Foreskin fibroblast (primary cell): ENCODE measurements at places on chromosomes 7 and 10.

- DNase-seq: no peak
Observed at GRCh38 chr7:10731253-10731773, 242.4 kb upstream of the PHF14 start.

- DNase-seq: no peak
Observed at GRCh38 chr7:92682903-92683539, 92.8 kb upstream of the FAM133B start.

- no peak for DNase-seq
Observed at GRCh38 chr7:26179826-26180497, 20.6 kb downstream of the HNRNPA2B1 start.

GRCh38 chr10:29788113-29788512, 153.3 kb upstream of the SVIL start:
- no peak for DNase-seq

DNA sequence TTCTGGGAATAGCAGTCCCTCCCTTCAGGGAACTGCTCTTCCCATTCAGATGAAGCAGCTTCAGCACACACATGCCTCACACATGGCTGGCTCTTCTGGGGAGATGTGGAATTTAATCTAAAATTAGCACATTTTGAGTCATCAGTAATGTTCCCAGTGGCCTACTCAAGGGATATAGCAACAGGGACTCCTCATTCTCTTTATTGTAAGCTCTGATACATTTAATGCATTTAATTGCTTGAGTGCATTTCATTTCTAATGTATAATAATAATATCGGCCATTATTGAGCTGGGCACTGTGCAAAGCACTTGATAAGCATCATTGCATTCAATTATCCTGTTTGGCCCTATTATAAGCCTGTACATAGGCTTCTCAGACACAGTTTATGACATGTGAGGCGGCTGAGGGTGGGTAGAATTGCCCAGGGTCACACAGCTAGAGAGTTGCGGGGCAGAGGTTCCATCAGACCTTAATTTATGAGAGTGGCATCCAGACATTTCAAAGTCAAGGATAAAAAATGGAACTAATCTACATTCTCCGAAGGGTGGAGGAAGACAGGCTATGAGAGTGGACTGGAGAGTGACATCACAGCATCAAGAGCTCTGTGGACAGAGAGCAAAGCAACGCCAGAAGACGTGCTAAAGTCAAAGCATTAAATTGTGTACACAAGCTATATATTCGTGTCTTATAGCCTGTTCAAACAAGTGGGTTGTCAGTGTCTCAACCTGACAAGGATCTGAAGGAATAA, 76.8 kb downstream of the LANCL2 start:
- DNase-seq: peak; percentile 91

DNA sequence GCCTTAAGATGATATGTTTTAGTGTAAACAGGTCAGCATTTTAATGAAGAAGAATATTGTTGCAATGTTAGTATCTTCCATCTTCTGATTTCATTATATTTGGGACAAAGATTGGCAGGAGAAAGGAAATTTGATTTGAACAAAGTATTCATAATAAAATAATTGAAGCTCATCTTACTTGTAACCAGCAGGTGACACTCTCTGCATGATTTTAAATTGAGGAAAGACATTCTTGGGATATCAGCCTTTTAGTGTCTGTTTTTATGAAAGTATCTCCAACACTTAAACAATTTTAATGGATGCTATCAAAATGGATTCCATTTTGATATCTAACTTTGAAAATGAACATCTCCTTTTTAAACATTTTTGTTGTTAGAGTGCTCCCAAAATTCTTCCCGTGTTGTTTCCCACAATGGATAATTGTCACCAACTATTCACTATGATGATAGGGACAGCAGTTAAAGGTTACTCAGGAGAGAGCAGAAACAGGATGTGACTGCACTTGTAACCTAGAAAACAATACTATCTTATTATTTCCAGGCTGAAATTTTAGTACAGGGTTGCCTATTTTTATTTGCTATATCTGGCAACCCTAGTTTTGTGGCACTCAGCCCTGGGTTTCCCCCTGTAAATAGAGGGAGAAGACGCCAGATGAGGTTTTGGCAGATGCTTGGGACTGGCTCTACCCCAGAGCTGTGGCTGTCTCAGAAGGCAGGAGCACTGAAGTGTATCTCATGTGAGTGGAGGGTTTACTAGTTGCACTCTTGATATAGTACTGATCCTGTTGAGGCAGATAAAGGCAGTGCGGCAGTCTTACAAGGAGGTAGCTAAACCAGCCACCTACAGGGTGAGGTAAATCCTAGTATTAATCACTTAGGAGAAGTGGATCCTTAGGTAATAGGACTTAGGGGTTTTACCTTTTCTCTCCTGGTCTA, 31.0 kb upstream of the ABCB4 start:
- DNase-seq: peak; percentile 6

DNA sequence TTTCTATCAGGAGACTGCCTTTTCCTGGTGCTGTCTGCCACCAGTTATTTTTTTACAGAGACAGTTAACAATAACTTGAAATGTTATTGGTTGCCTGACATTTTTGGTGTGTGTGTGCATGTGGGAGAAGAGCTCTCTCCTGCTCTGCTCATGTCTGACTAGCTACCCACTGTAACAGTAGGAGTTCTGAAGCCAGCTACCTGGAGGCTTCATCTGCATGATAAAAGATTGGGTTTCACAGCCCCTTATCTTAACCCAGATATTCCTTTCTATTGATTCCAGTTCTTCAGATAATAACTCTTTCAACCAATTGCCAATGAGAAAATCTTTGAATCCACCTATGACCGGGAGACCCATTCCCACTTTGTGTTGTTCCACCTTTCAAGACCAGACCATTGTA, 237.4 kb upstream of the PPP1R3A start:
- DNase-seq: no peak

DNA sequence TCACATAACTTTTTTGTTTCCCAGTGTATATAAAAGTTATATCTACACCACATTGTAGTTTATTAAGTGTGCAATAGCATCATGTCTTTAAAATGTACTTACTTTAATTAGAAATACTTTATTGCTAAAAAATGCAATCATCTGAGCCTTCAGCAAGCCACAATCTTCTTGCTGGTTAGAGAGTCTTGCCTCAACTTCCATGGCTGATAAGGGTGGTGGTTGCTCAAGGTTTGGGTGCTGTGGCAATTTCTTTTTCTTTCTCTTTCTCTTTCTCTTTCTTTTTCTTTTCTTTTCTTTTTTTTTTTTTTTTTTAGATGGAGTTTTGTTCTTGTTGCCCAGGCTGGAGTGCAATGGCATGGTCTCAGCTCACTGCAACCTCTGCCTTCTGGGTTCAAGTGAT, 360.0 kb downstream of the MAGI2 start:
- no peak for DNase-seq

DNA sequence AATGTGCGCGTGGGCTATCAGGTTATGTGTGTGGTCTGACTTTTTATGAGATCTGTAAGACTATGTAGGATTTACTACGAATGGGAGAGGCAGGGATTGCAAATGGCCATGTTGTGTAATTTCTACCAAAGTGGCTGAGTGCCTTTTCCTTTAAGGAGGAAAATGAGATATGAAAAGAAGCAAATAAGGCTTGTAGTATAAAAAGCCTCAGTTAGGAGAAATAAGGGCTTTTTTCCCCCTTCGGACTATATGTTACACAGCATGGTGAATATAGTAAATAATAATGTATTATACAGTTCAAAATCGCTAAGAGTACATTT, 447 bp upstream of the GPAM start:
- DNase-seq: no peak

GRCh38 chr7:157016024-157016351, 5.5 kb upstream of the MNX1 start:
- no peak for DNase-seq

GRCh38 chr7:6130007-6130587, 98.9 kb downstream of the ANKRD61 start:
- DNase-seq: no peak

- no peak for DNase-seq
Observed at GRCh38 chr7:158107806-158108205, 479.8 kb downstream of the PTPRN2 start.

- DNase-seq: no peak
Observed at GRCh38 chr10:111128331-111129180, 51.7 kb downstream of the ADRA2A start.

DNA sequence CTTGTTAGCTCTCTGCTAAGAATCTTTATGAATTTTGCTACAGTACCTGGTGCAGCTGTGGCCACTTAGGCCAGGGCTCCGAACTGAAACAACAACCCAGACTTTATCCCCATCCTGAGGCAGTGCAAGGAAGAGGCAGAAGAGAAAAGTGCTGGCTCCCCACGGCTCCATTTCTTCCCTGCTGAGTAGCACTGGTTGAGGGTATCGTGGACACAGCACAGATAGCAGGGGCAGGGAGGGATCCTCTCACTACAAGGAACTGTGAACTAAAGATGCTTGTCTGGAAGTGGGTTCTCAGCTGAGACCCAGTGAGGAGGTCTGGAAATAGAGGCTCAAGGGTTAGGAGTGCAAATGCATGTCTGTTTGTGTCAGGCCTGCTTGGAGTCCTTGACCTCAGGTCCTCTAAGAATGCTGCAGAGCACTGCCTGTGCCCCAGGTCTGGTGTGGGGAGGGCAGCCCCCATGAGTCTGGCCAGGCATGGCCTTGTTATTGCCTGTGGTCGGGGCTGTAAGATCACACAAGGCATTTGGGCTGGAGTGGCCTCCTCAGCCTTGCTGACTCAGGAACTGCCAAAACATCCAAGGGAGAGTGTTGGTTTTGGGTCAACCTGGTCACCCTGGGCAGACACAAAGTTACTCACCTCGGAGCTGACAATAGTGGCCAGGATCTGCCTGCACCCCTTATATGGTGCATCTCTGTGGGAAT, 58.1 kb downstream of the DMBT1 start:
- no peak for DNase-seq

- no peak for DNase-seq
Observed at GRCh38 chr7:112517487-112517886, 36.7 kb downstream of the LSMEM1 start.

GRCh38 chr7:109020251-109020650, 450.6 kb downstream of the DNAJB9 start:
- DNase-seq: no peak

- no peak for DNase-seq
Observed at GRCh38 chr7:11592699-11593098, 239.3 kb downstream of the THSD7A start.

DNA sequence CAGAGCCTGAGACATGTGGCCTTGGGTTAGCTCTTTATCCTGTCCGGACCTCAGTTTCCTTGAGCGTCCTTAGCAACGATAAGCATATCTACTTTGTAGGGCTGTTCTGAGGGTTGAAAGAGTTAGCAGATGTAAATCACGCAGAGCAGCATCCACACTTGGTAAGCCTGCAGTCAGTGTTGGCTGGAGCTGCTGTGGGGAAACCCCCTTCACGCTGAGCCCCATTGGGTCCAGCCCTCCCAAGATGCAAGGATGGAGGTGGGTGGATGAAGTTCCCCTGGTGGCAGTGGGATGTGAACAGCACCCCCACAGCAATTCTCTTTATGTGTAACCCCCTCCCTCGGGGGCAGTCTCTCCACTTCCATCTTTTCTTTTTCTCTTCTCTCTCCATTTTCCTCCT, 109.9 kb downstream of the PLXNA4 start:
- no peak for DNase-seq

GRCh38 chr7:80876894-80877414, 41.9 kb downstream of the SEMA3C start:
- DNase-seq: peak; percentile 61

DNA sequence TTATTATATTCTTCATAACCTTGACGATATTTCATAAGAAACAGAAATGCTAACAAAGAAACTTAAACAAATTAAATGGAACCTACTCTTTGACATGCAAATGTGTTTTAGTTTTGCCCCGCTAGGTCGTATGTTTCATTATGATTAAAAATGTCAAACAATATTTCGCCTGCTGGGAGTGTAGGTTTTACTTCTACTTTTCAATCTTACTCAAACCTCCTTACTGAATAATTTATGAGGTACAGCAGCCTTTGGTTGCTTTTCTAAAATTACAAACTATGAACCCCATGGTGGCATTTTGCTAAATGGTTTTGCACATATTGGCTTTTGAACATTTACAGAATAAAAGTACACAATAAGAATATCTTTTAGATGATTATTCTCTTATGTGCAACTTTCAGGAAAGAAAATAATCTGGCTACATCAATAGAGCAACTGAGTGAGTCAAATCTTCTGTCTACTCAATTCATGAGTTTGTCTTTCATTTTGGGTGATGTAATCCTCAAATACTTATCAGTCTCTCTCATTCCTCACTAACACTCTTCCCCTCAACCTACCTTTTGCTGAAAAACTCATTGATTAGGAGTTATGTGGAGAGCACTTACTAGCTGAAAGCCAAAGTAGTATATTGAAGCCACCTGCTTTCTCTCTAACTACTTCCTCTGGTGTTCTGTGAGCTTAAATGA, 1226.4 kb downstream of the XPNPEP1 start:
- DNase-seq: no peak

- DNase-seq: peak; percentile 52
Observed at GRCh38 chr10:124306922-124307371, 111.8 kb downstream of the OAT start.

GRCh38 chr7:132049462-132050304, 493.3 kb upstream of the PODXL start:
- DNase-seq: no peak

GRCh38 chr10:60086421-60086820, 180.1 kb upstream of the CCDC6 start:
- DNase-seq: no peak

DNA sequence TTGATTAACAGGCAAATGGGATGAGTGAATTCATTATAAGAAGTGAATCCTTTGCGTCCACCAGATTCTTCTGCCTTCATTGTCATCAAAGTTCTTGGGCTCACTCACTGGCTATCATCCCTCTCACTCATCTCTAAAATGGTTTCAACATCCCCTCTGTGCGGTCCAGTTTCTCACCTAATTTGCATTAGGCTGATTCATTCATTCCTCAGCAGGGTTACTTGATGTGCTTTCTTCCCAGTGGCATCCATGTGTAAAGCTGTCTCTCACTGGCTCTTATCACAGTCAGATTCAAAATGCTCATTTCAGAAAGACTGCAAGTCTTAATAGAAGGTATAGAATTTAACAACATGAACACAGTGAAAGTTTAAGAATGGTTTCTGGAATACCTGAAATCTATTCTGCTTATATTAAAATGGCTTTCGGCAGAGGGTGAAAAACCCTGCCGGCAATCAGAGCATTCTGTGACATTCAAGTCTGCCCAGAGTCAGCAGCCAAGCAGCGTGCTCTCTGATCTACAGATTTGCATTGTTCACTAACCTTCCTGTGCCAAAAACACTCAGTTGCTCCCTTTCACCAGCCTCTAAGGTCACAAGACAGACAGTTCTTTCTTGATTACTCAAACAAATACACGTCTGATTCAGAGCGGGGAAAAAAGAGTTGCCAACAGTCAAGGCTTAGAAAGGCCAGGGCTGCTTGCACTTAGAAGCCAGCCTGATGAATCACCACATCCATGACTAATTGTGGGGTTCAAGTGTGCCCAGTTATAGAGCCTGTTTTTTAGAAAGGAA, 106.7 kb downstream of the TES start:
- DNase-seq: peak; percentile 99

DNA sequence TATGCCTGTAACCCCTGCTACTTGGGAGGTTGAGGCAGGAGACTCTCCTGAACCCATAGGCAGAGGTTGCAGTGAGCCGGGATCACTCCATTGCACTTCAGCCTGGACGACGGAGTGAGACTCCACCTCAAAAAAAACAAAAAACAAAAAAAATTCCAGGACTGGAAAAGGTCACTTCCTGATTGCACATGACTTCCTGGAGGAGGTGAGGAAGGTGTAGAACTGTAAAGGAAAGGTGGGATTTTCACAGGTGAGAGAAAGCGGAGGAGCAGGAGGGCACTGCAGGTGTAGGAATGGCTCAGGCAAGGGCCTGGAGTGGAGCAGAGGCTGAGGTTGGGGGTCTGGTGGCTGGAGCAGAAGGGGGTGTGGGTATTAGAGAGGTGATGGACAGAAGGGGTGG, 3.2 kb upstream of the MUC3A start:
- no peak for DNase-seq
